ENCODE measurements at places on chromosomes 11 and 22.

DNA sequence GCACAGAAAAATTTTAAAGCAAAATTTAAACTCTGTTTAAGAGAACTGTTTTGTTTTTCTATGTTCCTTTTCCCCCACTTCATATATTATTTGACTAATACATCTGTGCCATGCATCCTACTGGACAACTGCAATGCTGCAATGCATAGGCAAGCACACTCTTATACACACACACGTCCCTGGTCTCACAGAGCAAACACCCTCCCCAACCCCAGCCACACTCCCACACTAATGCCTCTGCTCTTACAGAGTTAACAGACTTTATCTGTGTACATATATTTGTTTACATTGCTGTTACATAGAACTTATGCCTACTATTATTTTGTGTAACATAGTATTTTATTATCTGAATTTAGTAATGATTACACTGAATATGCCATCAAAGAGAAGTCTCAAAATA is 25.5 kb upstream of the CTSC start:
- DNase-seq, result no peak

DNA sequence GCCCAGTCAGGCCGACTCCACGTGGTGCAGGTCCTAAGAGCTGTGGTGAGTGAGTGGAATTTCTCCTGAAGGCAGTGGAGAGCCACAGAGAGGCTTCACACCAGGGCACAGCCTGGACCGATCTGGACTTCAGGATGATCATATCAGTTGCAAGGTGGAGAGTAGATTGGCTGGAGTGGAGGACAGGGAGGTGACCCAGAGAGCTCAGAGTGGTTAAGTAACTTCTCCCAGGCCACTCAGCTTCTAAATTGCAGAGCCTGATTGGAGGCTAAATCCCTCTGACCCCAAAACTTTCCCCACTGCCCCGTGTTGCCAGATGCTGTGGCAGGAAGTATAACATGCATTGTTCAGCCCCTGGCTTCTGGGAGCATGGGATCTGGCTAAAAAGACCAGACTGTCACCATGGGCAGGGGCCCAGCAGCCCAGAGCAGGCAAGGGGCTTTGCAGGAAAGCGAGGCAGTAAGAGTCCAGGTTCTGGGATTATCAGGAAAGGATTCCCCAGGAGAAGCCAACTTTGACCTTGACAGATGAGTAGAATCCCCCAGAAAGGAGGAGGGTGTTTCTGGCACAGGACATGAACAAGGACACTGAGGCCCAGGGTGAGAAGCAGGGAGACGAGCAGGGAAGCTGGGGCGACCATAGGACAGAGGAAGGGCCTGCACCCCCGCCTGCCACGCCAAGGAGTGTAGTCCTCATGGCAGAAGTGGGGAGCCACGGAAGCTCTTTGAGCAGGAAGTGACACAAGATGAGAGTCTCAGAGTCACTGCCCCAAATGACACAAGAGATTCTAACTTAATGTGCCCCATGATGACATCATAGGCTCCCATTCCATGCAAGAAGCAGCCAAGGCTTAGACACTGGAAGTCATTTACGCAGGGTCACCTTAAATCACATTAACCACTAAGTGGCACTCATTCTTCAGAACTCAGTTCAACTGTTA is 4.8 kb downstream of the SLC35C1 start:
- DNase-seq, result no peak

GRCh38 chr22:46803031-46803880 is 40.8 kb downstream of the TBC1D22A start:
- peak; percentile 18 for DNase-seq

DNA sequence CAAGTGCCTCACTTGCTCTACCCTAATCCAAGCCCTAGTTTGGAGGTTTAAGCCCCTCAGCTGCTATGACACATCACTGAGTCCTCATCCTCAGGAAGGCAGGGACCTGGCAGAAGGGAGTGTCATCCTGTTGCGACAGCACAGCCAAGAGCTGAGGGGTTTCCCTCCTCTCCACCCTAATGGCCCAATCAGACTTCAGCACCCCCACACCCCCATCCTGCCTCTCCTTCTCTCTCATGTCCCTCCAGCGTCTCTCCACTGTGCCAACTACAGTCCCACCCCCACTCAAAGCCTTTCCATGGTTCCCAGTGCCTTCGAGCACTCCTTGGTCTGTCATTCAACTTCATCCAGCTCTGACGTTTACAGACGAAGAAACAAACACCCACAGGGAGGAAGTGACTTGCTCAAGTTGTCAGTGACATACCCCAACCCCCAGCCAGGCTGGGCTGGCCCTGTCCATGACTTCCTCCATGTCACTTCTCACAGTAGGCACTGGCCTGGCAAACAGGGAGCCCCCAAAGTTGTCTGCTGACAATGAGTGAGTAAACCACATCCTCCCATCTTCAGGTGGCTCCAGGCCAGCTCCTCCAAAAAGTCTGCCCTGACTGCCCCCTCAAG is 15.6 kb downstream of the ARAP1 start:
- peak; percentile 57 for DNase-seq

DNA sequence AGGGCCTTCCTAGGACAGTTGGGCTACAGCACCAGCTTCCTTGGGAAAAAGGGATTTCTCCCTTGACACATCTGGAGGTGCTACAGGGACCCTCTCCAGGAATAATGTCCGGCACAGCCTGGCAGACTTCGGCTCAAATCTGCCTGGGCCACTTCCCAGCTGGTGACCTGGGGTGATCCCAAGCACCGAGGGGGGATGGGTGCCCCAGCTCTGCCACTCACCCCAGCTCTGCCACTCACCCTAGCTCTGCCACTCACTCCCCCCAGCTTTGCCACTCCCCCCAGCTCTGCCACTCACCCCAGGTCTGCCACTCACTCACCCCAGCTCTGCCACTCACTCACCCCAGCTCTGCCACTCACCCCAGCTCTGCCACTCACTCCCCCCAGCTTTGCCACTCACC is 9.9 kb downstream of the OSBPL5 start:
- no peak for DNase-seq

DNA sequence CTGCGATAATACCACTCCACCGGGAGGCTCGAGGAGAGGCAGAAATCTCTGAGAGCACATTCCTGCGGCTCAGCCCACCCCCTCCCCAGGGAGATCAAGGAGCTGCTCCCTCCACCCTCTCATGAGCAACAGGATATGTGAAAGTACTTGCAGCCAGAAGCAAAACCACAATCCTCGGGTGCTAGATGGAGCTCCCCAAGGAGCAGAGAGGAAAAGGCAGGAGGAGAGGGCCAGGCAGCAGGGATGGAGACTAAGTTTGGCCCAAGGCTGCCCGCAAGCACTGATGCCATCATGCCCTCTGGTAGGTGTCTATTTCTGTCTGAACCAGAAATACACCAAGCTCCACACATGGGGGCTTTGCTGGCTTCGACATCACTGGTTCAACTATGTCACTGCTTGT is 22.3 kb downstream of the VPS37C start:
- DNase-seq, result no peak

- DNase-seq, result peak; percentile 59
These were observed 145.5 kb upstream of the ANO3 start for GRCh38 chr11:26186389-26186788.

DNA sequence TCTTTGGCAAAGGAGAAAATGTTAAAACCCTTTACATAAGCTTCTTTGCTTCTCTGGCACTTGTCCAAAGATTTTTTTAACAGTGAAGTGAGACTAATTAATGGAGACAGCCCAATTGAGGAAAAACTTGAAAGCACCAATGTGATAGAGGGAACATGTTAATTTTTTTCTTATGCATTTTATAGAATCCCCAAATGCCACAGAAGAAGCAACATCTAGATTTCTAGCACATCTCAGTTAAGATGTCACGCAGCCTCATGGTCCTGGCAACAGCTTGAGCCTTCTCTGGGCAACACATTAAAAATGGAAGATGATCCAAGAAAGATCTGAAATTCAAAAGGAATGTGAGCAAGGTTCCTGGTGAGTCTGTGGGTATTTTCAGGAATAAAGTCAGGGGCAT is 48.5 kb downstream of the PACSIN2 start:
- DNase-seq, result no peak

DNA sequence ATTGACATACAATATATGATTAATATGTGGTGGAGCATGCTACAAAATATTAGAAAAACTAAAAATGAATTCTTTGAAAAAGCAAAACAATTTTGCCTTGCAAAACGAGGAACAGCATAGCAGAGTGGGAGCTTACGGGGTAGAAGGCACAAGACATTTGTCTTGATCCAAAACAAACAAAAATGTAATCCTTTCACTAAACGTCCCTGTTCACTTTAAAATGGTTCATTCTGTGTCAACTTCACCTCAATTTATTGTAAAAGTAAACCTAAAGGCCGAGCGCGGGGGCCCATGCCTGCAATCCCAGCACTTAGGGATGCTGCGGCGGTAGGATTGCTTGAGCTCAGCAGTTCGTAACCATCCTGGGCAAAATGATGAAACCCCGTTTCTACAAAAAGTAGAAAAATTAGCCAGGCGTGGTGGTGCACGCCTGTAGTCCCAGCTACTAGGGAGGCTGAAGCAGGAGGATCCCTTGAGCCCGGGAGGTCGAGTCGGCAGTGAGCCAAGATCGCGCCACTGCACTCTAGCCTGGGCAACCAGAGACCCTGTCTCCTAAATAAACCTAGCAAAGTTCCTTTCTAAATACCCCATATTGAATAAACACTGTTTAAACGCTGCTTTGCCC is 2.0 kb downstream of the PRDM10 start:
- DNase-seq, result no peak

DNA sequence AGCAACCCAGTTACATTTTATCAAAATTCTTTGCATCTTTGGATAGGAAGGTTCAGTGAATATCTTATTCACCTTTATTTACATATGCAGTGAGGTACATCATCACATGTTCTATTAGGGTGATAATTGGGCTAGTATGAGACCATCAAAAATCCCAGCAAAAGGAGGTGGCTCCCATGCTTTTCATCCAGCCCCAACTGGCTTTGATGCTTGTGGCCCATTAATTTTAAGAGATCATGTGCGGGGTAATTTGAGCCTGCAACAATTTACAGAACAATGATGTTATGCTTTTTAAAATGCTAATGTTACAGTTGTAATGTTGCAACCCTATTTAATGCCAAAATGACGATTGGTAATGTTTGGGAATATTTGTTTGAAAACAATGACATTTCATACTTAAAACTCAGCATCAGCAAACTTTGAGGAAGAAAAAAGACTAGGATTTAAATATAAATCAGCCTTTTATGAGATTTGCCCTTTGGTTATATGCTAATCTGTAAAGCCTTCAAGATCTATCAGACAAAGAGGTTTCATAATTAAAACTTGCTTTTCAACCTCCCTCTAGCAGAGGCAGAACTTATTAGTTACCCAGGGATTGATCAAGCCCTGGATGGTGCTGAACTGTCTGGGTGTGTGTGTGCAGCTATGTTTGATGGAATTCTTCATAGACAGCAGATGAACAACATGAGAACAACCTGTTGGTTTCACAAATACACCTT is 183.5 kb upstream of the SORL1-AS1 start:
- DNase-seq, result no peak

DNA sequence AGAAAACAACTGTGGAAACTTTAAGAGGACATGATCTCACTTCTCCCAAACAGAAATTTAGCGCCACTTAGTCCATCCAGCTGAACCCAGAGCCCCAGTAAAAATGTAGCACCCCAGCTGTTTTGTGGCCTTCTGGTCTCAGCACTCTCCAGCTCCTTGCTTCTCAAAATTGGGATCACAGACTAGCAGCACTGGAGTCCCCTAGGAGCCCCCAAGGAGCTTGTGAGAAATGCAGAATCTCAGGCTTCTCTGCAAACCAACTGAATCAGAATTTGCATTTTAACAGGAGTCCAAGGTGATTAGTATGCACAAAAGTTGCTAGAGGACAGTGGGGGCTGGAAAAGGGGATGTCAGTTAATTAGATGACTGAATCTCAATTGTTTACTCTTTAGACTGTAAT is 89.8 kb upstream of the FIBIN start:
- DNase-seq, result no peak

DNA sequence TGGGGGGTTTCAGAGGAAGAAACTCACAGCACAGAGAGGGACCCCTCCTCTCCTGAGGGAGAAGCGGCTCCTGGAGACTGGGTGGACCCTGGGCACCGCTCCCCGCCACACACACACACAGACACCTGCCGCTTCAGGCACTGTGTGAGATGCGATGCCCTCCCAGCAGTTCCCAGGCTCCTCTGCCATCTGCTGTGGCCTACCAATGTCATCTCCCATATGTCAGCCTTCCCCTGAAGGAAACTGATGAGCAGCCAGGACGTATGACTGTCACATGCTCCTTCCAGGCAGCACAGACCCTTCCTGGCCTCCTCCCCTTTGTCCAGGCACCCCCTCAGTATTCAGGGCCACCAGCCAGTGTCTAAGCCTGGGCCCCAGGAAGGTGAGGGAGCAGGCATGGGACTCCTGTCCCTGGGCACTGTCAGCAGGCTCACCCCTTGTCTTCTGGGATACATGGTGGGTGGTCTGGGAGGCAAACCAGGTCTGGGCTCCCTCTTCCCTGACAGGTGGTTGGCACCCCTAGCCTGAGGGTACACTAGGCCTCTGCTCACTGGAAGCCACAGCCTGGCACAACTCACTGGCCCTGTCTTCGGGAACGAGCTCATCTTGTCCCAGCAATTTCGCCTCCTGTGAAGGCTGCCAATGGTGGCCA is 11.8 kb upstream of the BCR start:
- DNase-seq, result no peak

GRCh38 chr22:26713823-26714449 is 56.5 kb downstream of the MIAT start:
- no peak for DNase-seq

GRCh38 chr22:19810381-19811201 is 44.1 kb downstream of the GNB1L start:
- no peak for DNase-seq

- no peak for DNase-seq
These were observed 6.4 kb downstream of the BAIAP2L2 start for GRCh38 chr22:38104084-38104483.

- DNase-seq, result no peak
These were observed at the start of gene UPK3A for GRCh38 chr22:45284705-45285262. UPK3A (plus strand) TSS chr22:45284949; CDS start chr22:45285014, 65 bp downstream.

DNA sequence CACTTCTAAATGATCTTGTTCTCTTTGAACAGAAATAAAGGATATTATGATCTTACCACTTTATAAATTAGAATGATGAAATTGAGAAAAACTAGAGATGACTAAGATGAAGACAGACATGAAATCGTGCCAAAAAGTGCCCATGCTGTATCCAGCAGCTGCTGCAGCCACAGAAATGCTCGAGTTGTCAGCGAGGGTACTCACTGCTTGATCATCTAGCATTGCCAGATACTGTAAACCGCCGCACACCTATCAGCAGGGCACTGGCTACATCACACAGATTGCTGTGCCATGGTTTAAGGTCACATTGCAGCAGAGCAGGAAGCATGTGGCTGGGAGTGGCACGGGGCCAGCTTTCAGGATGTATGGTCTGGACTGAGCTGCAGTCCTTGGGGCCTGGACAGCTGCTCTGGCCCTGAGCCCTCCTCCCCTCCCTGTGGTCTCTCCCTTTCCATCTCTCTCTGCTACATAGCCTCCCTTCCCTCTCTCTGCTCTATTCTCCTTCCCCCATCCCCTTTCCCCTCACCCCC is 51.0 kb upstream of the SEPTIN5 start:
- DNase-seq, result peak; percentile 3

All from foreskin keratinocyte (primary cell).